ENCODE measurements at places on chromosomes 16 and 17.

GRCh38 chr17:83064021-83064731 is 15.2 kb upstream of the METRNL start:
- DNase-seq: peak; percentile 13

DNA sequence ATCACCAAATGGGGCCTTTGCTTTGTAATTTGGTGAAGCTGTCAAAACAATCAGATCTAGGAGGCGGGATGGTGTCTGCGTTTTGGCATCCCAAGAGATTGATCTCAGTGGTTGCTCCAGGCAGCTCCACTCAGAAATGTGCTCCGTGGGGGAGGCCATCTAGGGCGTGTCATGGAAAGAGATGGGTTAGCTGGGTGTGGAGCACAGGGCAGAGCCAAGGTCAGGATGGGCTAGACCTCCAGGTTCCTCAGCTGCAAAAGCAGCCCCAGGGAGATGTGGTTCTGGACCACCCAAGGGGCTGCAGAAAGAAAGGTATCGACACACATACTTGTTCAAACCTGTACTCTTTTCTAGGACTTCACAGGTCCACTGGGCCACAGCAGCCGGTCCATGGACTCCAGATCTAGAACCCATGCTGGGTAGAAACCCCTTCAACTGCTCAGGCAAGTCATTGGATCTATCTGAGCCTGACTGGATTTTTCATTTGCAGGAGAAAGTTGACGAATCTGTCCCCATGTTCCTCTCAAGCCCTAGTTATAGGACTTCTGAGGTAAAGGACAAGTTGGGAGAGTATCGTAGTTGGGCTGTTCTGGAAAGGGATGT is 270.2 kb upstream of the RPL38 start:
- no peak for DNase-seq

DNA sequence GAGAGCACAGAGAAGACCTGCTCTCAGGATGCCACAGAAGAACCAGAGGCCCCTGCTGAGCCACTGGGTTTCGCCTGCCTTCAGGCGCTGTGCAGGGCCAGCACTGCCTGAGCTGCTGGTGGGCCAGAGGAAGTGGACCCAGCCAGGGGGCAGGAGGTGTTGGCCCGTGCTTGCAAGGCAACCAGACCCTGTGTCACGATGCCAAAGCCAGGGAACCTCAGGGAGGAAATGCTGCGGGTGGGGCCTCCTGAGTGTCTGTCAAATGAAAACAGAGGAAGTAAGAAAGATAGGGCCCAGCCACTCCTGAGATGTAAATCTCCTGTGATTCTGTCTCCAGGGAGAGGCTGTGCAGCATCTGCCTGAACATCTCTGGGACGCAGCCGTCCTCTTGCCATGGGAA is 58.1 kb upstream of the ADORA2B start:
- DNase-seq: no peak

- no peak for DNase-seq
These were observed 13.4 kb downstream of the WFDC1 start for GRCh38 chr16:84308120-84308519.

DNA sequence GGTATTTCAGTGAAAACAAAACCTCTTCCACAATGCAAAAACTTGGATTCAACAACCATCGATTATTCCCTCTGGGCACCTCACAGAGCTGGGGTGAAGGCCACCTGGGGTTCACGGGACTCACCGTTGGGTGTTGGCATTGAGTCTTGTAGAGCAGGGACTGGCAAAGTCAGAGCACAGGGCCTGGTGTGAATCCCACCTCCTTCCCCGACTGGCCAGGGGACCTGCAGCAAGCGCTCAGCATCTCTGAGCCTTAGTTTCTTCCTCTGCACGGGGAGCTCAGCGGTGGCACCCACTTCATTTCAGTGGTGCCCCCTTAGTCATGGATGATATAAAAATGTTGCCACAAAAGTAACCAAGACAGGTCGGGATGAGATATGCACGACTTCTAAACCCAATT is 100.4 kb downstream of the METRNL start:
- no peak for DNase-seq
